ENCODE measurements at places on chromosomes 12 and 14. TPM values are rescaled to one million over a fixed set of nuclear protein-coding genes. Genes with fewer than 3 reads are reported as not detected.

PTPRO gene
- total RNA-seq: 0.69 TPM

CLEC14A gene
- total RNA-seq: not detected

TRHDE gene
- not detected for total RNA-seq

CDKN3 gene
- total RNA-seq: 50.8 TPM

FICD gene
- total RNA-seq: 6.6 TPM

ALX1 gene
- not detected for total RNA-seq

TNFAIP2 gene
- 0.37 TPM for total RNA-seq

KLHDC1 gene
- total RNA-seq: 0.96 TPM
